Activated naive CD4-positive, alpha-beta T cell treated with Interleukin-2 at 50 U/mL for 16 hours (primary cell): ENCODE measurements at places on chromosomes 7 and 10.

DNA sequence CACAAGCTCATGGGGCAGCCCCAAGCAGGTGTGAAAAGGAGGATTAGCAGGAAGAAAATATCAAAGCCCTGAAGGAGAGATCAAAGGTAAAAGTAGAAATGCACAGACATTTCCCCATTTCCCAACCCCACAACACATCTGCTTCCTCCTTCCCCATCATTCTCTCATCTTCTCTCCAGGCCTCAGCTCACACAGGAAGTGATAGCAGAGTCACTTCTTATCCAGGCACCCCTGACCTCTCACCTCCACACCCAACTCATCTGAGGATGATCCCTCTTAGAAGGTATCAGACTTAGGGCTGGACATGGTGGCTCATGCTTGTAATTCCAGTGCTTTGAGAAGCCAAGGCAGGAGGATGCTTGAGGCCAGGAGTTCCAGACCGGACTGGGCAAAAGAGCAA, 18.2 kb upstream of the GJC3 start:
- DNase-seq: no peak

DNA sequence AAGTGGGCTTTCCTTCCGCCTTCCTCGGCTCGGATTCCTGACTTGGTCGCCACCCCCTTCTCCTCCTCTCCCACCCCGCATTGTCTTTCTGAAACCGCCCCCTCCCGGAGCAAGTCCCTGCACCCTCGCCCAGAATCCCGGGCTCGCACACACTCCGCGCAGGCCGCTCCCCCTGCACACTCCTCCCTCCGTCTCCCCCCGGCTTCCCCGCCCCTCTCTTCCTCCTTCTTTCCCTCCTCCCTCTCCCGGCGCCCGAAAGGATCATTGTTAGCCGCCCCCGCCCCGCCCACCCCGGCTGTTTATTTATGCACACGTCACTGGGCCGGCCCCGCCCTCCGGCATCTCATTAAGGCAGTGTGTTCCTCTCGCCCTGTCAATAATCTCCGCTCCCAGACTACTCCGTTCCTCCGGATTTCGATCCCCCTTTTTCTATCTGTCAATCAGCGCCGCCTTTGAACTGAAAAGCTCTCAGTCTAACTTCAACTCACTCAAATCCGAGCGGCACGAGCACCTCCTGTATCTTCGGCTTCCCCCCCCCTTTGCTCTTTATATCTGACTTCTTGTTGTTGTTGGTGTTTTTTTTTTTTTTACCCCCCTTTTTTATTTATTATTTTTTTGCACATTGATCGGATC, at the start of gene TCF7L2:
Gene TCF7L2, plus strand, starts transcription at position 373 of the 633 bp plus-strand sequence. CDS start 510 bp downstream, outside the sequence.
- peak; percentile 56 for DNase-seq

- peak; percentile 16 for DNase-seq
These were observed 140.7 kb downstream of the SND1 start for GRCh38 chr7:127792528-127793342.

- DNase-seq: no peak
These were observed 66.1 kb downstream of the KCNMA1 start for GRCh38 chr10:77571490-77571889.

DNA sequence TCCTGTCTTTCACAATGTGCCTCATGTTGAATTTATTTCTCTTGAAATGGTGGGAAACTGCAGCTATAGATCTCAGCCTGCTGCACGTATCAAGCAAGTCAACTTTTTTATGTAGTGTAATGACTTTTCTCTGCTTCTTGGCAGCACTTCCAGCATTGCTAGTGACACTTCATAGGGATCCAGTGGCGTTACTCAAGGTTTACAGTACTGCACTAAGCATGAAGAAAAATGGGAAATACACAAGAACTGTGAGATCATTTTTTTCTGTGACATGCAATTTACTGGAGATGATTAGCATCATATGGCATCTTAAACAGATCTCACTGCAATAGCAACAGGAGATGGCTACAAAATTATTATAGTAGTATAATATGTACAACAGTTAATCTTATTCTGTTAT, 90.9 kb downstream of the POLR1F start:
- no peak for DNase-seq

DNA sequence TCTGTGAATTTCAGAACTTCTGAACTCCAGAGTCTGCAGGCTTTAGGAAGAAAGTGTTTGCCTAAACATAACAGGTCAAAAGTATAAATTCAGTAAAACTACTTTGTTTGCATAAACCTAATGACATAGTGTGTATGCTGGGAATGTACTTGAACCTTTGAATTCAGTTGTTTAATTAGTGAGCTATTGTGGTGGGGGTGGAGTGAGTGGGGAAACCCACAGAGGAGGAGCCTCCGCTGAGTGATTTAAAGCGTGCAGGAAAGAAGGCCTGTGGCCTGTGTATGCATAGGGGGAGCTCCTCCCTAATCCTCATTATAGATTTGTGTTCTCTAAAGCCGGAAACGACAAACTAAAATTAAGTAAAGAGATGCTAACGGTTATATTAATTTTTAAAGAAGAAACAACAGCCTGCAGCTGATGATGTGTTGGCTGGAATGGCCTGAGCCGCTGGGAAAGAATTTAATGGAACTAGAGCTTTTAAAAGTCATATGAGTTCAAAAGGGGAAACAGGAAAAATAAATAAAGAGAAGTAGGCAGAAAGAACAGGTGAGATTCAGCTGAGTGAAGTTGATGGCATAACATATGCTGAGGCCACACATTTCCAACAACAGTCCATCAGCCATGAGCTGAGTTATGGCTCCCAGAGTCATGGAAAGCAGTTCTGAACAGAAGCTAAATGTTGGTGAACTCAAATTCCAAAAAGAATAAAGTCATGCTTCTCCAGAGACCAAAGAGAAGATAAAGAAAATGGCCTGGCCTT, 595.0 kb downstream of the GRM8 start:
- no peak for DNase-seq

DNA sequence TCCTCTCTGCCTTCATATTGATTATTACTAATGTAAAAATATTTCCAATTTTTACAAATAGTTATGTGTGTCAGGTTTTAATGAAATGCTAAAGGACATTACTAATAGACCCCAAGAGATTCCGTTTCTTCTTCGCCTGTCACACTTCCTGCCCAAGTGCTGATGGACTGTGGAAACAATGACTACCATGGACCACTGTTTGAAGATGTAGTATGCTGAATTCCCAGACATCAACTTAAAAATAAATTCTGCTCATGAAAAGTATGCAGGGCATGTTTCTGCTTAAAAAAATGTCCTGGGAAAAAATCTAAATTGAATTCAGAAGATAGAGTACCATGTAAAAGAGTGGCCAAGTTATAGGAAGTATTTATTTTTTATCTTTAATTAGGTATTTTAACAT, 52.1 kb downstream of the ST7 start:
- no peak for DNase-seq

- no peak for DNase-seq
These were observed 56.2 kb upstream of the MGMT start for GRCh38 chr10:129410688-129411392.

DNA sequence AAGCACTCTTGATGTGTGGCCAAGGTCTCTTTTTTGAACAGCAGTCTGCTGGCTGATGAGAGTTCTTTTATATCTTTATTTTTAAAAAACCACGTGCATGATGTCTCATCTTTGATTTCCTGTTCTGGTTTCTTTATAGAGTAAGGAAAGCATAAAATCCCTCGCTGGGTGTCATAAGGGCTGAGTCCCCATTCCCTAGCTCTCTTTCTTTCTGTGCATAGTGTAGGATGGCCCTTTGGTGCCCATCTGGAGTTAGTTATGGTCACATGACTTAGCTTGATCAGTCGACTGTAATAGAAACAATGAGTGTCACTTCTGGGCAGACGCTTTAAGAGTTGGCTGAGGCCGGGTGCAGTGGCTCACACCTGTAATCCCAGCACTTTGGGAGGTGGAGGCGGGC, 38.5 kb downstream of the GHRHR start:
- no peak for DNase-seq

GRCh38 chr10:49049660-49050059, 65.7 kb downstream of the VSTM4 start:
- DNase-seq: no peak

DNA sequence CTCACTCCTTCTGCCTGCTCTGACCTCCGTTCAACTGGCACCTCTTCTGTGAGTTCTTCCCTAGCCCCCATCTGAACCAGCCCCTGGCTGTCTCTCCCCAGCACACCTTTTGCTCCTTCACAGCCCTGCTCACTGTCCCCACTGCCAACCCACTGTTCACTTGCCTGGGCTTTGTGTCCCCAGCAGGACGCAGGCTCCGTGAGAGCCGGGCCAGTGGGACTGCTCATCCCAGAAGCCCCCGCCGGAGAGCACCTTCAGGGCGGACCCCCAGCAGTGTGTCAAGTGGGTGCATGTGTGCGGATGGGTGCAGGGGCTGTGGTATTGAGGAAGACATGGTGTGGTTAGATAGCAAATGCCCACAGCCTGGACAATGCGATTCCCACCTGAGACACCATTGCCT, 148.4 kb upstream of the RNF32 start:
- DNase-seq: no peak

DNA sequence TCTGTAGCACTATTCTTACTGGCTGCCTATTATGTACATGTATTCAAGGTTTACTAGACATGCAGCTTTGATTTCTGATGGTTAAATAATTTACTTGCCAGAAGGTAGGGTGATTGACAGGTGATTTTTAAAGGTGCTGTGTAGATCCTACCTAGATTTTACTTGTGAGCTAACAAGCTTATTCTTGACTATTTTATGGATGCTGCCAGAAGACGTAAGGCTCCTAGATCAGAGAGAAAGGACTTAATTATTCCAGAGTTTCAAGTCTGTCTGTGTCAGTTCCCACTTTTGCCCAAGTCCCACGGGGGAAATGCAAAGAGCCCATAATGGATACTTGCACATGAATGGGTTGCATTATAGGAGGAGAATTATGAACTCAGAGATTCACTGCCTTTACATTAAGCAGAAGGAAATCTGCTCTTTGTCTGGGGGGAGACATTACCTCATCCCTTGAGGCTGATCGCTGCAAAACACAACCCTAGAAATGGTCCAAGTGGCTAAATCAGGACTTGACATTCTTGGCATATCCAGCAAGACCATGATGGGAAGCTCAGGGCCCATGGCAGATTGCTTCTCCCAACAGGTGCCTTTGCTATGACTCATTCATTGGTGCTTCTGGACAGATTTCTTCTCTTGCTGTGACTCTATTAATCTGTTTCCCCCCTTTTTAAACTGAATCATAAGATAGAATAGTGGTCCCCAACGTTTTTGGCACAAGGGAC, 32.1 kb downstream of the GPR158 start:
- DNase-seq: no peak

DNA sequence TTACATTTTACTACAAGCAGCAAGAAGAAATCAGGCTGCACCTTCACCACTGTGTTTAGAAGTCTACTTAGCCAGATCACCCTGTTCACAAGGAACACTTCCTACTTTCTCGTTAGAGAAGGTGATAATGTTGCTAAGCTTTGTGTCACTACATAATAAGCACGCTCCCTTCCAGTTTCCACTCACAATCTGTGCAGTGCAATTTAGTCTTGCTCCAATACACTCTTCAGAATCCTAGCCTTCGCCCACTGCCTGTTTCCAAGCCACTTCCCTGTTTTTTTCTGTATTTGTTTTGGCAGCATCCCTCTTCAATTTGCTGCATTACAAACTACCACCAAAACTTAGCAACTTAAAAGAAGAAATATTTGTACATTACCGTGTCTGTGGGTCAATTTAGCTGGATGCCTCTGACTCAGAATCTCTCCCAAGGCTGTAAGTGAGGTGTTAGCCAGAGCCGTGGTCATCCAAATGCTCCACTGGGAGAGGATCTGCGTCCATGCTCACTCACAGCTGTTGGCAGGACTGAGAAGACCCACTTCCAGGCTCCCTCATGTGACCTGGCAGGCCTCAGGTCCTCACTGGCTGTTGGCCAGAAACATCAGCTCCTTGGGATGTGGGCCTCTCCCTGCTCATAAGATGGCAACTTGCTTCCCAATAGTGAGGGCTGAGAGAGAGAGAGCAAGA, 110.4 kb downstream of the PON1 start:
- no peak for DNase-seq

DNA sequence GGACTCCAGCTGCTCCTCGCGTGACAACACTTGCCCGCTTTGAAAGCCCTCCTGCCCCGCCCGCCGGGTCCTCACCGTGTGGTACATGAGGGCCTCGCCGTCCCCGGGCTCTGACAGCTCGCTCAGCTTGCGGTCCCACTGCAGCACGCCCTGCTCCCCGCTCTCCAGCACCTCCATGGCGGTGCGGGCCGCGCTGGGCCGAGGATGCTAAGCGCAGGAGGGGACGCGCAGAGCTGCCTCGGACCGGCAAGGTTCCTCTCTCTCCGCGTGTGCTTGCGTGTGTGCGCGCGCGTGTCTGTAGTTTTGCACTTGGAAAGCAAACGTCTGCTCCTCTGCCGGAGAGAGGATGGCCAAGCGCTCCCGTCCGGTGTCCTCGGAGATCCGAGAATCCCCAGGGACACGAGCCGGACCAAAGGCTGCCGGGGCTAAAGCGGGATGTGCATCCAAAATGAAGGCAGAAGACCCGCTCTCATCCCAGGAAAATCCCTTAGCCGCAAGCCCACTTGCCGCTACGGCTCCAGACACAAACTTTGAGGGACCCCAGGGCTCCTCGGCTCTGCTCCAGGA, at the start of gene CREB3L2:
Gene CREB3L2, minus strand, starts transcription at position 558 of the 567 bp plus-strand sequence. Its CDS starts 381 bp downstream, at position 177.
- DNase-seq: peak; percentile 75

DNA sequence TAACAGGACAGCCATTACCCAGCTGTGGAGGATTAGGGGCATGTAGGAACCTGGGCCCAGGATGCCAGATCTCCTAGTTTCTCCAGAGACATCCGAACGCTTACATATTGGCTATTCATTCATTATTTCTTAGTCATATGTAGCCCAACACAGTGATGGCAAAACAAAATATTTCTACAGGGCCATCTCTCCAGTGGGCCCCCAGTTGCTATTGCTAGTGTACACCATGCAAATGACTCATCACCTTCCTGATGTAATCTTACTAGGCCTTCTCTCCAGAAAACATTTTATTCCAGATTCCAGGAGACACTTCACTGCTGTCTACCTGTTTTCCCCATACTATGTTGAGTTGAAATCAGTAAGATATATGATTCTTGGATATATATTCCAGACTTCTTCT, 201.7 kb downstream of the PLXDC2 start:
- no peak for DNase-seq

DNA sequence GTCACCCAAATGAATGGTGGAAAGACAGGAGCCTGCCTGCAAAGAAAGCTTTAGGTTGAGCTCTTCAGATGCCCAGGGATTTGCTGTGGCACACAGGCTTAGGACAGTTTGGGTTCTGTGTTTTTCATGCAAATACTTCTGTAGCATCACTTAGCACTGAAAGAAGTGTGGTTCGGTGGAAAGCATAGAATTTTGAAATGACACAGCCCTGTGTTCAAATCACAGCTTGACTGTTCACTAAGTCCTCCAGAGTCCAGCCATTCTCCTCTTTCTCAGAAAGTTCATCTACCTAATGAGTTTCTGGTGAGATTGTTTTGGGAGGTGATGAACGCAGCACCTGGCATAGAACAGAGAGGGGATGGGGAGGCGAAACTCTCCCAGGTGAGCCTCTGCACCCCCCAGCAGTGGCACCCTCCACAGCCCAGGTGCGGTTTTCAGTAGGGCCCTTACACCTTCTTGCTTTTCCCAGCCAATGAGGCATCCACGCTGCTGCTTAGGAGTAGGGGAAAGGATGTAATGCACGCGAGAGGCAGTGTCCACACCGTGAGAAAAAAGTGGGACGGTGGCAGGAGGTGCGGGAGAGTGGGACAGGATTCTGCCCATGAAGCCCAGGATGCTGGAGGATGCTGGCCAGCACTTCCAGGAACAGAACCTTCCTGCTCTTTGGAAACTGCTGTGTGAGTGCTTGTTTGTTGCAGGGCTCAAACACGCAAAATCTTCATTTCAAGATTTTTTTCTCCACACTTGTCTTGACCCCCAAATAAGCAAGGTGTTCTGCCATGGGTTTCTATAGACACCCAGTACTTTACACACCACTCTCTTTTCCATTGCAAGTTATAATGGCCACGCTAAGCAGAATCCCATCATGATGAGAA, 11.6 kb downstream of the EN2 start:
- no peak for DNase-seq
